ENCODE measurements at places on chromosomes 6 and 20. TPM values are rescaled to one million over a fixed set of nuclear protein-coding genes. Genes with fewer than 3 reads are reported as not detected.

DNA sequence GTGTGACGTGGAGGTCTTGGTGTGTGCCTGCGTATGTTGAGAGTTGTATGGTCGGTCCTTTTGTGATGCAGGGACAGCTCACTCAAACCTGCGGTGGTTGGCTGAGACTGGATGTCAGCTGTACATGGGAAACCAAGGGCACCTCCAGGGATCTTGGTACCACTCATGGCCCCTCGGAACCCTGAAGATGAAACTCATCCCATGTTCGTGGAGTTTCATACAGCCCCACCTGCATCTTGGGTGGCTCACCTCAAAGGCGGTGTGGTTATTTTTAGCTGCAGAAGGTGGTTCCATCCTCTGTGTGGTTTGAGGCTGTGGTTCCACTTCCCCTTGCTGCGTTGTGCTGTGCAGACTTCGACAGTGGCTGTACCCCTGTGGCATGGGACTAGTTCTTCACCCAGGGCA, 52.6 kb upstream of the SLC22A1 start:
- peak; percentile 62 for DNase-seq
- peaks cover 2% of the 10 kb centered on the region for H3K27me3 ChIP-seq
- peaks cover 73% of the 10 kb centered on the region for H3K36me3 ChIP-seq
- peak overlapping the region; percentile 47 for H3K27ac ChIP-seq
- peaks cover 34% of the 10 kb centered on the region for H3K4me1 ChIP-seq
- H3K4me3 ChIP-seq = peak overlapping the region; percentile 68

The RAET1L gene
- not detected for total RNA-seq

The B3GAT2 gene
- not detected for total RNA-seq

- H3K4me3 ChIP-seq = no peak overlapping the region
- no peaks in the 10 kb centered on the region for H3K36me3 ChIP-seq
- H3K27me3 ChIP-seq = no peaks in the 10 kb centered on the region
- no peak for DNase-seq
- H3K27ac ChIP-seq = no peak overlapping the region
- H3K4me1 ChIP-seq = no peaks in the 10 kb centered on the region
Observed at GRCh38 chr20:57736738-57737347, 27.0 kb upstream of the PMEPA1 start.

DNA sequence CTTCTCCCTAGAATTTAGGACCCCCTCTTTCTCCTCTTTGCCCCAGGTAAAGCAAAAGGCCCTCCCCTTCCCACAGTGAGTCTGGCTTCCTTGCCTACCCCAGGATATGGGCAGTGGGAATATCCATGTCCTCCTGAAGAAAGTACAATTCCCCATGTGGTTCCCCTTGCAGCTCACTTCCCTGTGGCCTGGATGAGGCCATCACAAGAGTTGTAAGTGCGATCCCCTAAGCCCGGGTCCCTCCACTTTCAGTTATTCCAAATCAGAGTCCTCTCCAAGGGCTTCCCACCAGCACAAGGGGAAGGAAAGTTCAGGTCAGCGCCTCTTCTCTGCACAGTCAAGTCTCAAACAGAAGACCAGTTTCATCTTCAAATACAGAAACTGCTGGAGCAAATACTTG, 10.2 kb upstream of the PTPN1 start:
- no peaks in the 10 kb centered on the region for H3K36me3 ChIP-seq
- no peak for DNase-seq
- H3K4me3 ChIP-seq = no peak overlapping the region
- peaks cover 4% of the 10 kb centered on the region for H3K27me3 ChIP-seq
- no peak overlapping the region for H3K27ac ChIP-seq

GRCh38 chr6:38933426-38933825, 115.2 kb upstream of the GLP1R start:
- H3K4me3 ChIP-seq = no peak overlapping the region
- no peak for DNase-seq
- no peaks in the 10 kb centered on the region for H3K36me3 ChIP-seq
- H3K4me1 ChIP-seq = no peaks in the 10 kb centered on the region
- peaks cover 8% of the 10 kb centered on the region for H3K27me3 ChIP-seq
- no peak overlapping the region for H3K27ac ChIP-seq

Measured in activated naive CD8-positive, alpha-beta T cell treated with anti-CD3 and anti-CD28 coated beads, Interleukin-2, amount 10 ng/mL, durations not matched to agents 7 days and 5 days (primary cell).